Panc1 (cell line): ENCODE measurements at places on chromosomes 11 and 22. TPM values are rescaled to one million over a fixed set of nuclear protein-coding genes. Genes with fewer than 3 reads are reported as not detected.

The CTSW gene
- total RNA-seq, result not detected

The AIFM3 gene
- 2.7 TPM for total RNA-seq

DNA sequence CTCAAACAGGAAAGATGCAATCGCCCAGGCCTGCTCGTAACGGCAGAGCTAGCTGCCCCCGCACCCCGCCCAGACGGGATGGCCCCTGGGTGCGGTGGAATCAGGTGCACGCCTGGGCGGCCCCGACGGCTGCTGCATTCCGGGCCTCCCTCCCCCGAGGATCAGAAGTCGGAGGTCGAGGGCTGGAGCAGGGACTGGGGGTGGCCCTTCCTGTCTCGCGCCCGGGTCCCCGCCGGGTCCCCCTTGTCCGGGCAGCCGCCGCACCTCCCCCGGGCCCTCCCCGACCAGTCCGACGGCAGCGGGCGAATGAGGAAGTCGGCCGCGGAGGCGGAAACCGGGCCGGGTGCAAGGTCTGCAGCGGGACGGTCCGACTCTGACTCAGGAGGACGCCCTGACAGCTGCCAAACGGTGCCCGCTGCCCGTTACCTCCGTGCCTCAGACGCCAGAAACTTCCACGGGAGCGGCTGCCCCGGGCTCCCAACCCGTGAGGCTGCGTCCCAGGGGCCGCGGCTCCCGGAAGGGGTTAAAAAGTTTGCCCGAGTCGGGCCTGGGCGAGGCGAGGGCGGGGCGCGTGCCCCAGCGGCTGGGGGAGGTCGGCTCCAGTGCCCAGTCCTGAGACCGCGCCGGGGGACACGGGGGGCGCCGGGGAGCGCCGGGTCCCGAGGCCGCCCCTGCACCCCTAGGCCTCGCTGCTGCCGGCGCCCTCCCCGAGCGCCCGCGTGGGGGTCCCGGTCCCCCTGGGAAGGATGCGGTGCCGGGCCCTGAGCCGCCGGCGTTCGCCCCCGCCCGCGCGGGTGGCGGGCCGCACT, 663 bp downstream of the MYH9 start:
- DNase-seq, result no peak

The TBX10 gene
- total RNA-seq, result not detected

DNA sequence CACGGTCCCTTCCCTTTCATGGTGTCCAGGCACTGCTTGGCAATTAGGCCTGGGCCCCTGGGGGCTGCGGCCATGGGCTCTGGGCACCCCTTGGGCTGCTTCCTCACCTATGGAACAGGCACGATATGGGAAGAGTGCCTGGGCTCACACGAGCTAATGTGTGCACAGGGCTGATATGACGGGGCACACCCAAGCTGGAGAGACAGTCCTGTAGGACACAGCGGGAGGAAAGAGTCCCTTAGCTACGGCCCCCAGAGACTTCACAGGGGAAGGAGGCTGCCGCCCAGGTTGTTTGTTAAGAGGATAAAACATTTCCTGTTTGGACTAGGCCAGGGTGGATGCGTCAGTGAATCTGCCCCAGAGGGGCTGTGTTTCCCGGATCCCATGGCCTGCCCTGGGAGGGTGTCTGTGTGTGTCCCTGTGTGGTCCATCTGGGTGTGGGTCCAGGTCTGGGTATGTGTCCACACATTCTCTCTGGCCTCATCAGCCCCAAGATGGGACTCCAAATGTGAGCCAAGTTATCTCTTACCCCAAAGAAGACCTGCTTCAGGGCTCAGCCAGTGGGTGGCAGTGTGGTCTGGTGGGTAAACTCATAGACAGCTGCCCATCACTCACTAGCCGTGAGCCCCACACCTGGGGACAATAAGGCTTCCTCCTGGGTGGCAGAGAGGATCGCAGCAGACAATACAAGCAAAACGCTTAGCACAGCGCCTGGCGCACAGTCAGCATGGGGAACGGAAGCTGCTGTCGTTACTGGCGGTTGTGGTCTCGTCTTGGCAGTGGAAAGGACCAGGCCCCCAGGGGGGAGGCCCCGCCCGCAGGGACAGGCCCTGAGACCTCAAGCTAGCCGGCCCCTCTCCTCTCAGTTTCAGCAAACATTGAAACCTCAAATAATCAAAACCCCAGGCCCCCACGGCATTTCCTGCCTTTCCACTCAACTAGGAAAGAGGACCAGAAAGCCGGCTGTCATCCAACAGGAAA, 3.2 kb upstream of the EMID1 start:
- no peak for DNase-seq

The HORMAD2 gene
- total RNA-seq, result not detected
